Gastrocnemius medialis (tissue), 4 donors: ENCODE measurements at places on chromosomes 13 and 19. TPM values are rescaled to one million over a fixed set of nuclear protein-coding genes. Genes with fewer than 3 reads are reported as not detected.

DNA sequence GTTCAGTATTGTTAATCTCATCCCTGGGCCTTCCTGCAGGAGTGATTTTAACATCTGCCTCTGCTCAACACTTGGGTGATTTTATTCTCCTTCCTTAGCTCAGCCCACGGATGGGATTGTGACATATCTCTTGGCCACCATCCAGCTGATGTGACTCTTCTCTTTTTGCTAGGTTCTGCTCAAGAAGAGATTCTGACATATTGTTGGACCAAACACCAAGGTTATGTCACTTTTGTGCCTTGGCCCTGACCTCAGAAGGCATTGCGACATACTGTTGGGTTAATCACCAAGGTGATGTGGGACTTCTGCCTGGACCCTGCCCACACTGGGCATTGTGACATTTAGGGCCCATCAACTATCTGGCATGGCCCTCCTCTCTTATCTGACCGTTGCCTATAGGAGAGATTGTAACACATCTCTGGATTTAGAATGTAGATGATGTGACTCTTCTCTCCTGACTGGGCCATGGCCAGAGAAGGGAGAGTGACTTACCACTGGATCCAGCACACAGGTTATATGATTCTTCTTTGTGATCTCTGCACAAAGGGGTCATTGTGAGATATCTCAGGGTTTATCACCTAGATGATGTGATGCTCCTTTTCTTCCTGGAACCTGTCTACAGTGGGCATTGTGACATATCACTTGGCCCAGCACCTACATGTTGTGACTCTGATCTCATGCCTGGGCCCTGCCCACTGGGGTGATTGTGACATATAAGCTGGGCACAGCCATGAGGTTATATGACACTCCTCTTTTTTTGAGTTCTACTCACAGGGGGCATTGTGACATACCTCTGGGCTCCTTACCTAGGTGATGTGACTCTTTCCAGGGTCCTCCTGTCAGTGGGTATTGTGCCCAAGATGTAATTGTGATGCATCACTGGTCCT, 88.8 kb downstream of the ZNF429 start:
- no peak for DNase-seq

DNA sequence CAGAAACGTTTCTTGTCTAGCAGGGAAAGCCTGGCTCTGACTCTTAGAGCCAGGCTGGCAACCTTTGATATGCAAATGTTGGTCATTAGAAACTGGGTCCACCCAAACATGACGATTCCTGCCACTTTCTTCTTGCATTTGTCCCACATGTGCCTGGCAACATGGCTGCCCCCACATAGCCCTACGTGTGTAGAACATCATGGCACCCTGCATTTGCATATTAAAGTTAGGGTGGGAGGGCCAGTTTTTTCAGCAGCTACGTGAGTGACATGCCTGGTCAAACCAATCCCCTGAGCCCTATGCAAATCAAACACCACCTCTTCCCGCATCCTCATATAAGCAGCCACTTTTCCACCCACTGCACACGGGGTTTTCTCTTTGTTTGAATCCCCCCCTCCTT, 95.0 kb downstream of the LIG4 start:
- no peak for DNase-seq

Gene DMKN
- total RNA-seq, result 0.89 TPM

- no peak for DNase-seq
Observed at GRCh38 chr13:92143766-92144165, 745.3 kb downstream of the GPC5 start.

Gene LGI4
- 25.2 TPM for total RNA-seq

GRCh38 chr13:95437561-95437960, 115.0 kb upstream of the CLDN10 start:
- no peak for DNase-seq

DNA sequence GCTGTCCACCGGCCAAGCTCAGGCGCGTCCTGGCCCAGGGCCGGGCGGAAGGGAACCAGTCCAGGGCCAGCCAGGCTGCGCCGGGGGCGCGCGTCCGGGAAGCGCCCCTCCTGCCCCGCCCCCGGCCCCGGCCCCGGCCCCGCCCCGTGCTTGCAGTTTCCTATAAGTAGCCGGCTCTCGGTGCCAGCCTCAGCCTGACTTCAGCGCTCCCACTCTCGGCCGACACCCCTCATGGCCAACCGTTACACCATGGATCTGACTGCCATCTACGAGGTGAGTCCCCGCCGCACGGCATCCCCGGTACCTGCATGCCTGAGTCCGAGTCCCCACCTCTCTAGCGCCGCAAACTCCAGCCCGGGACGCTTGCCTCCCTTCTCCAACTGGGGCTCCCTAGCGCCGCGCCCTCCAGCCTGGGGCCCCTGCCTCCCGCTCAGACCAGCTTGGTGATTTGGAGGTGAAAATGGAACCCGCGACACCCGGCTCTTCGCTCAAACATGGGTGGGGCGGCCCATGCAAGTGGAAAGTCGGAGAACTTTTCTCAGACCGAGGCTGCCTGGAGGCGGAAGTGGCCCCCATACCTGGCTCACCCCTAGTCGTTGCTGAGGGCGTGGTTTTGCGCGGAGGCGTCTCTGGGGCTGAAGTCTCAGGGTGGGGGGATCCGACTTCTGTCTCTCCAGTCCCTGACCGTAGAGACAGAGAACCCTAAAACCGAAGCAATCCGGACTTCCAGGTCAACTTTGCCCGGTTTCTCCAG, at the start of gene ZFP36:
TSS of gene ZFP36 (plus strand) at position 192 of the 754 bp plus-strand sequence. CDS start at position 250, 58 bp downstream.
- DNase-seq, result peak; percentile 93
